ENCODE measurements at places on chromosomes 1 and 21.

- no peak for DNase-seq
Measured at GRCh38 chr21:41643246-41643966, 123.4 kb downstream of the RIPK4 start.

DNA sequence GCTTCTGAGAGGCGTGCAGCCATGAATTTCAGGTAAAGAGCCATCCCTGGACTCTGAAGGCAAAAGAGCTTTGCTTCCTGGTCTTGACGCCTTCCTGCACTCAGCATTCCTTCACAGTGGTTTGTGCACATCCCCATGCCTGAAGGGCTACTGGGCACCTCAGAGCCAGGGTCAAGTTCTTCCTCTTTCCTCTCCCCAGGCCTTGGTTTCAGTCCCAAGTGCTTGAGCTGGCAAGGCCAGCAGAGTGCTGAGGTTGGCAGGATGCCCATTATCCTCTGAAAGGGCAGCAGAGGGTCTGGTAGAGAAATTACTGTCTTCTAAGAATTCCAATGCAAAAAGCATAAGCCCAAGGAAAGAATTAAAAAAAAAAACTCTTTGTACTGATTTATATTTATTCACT is 1064.9 kb downstream of the TTLL7 start:
- no peak for DNase-seq

DNA sequence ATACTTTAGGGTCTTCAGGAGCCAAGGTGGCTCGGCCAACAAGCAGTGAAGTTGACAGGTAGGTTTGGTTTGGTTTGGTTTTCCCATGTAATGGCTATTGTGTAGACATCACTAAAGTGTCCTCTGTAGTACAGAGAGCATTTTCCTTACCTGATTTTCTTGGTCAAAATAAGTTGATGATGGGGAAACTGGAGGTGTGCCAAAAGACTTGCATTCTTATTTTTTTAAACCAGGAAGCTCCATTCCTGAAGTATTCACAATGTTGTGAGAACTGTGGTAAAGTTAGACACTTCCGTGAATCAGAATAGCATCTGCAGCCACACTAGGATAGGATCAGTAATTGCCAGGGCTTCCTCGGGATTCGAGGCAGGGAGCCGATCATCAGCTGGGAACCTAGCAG is 2.9 kb downstream of the ZBTB37 start:
- no peak for DNase-seq

GRCh38 chr21:29550205-29550604 is 251.5 kb downstream of the BACH1 start:
- DNase-seq = no peak

- no peak for DNase-seq
Measured at GRCh38 chr1:221916176-221916575, 174.3 kb upstream of the DUSP10 start.

DNA sequence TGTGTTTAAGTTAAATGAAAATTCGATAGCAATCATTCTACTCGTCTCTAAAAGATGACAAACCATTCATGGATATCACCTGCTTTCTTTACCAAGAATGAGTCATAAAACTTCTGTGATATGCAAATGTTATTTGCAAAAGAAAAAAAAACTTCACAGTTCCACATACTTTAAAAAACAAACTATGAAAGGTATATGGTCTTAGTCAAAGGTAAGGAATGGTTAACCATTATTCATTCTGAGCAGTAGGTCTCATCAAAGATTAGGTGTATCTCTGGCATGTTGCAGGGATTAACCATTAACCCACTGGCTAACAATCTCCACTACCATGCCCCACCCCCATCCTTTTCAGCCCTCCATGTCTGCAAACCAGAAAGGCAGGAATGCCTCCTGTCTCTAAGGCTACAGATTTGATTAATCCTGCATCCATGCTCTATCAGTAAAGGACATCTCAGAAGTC is 44.4 kb downstream of the PTPN14 start:
- no peak for DNase-seq

GRCh38 chr1:39076799-39077148 is 50.6 kb downstream of the NDUFS5 start:
- DNase-seq = no peak

DNA sequence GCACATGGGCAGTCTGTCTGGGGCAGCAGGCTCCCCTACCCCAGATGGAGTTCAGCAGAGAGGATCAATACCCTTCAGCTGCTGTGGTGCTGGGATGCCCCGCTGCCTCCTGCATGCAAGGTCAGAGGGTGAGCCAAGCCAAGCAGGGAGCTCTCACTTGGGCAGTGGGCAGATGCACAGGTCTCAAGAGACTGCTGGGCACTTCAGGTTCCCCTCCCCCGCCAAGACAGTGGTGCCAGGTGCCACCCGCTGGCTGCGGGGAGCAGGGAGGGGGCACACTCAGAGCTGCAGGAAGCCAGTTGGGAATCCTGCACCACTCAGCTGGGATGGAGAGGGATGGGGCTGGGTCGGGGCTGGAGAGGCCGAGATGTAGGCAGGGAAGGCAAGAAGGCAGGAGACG is 15.8 kb upstream of the EVA1B start:
- DNase-seq = no peak

DNA sequence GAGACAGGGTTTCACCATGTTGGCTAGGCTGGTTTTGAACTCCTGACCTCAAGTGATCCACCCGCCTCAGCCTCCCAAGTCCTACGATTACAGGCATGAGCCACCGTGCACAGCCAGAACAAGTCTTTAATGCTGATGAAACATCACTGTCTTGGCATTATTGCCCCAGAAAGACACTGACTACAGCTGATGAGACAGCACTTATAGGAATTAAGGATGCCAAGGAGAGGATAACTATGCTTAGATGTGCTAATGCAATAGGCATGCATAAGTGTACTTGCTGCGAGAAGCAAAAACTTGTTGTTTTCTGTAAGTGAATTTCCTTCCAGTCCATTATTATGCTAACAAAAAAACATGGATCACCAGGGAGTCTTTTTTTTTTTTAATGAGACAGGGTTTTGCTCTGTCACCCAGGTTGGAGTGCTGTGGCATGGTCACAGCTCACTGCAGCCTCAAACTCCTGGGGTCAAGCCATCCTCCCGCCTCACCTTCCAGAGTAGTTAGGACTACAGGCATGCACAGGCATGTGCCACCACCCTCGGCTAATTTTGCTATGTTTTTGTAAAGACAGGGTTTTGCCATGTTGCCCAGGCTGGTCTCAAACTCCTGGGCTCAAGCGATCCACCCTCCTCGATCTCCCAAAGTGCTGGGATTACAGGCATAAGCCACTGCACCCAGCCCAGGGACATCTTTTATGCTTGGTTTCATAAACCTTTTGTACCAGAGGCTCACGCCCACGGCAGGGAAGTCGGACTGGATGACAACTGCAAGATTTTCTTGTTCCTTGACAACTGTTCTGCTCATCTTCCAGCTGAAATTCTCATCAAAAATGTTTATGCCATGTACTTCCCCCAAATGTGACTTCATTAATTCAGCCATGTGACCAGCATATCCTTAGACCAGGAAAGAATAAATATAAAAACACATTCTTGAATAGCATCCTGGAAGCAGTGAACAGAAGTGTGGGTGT is 23.1 kb downstream of the RHEX start:
- DNase-seq = no peak

DNA sequence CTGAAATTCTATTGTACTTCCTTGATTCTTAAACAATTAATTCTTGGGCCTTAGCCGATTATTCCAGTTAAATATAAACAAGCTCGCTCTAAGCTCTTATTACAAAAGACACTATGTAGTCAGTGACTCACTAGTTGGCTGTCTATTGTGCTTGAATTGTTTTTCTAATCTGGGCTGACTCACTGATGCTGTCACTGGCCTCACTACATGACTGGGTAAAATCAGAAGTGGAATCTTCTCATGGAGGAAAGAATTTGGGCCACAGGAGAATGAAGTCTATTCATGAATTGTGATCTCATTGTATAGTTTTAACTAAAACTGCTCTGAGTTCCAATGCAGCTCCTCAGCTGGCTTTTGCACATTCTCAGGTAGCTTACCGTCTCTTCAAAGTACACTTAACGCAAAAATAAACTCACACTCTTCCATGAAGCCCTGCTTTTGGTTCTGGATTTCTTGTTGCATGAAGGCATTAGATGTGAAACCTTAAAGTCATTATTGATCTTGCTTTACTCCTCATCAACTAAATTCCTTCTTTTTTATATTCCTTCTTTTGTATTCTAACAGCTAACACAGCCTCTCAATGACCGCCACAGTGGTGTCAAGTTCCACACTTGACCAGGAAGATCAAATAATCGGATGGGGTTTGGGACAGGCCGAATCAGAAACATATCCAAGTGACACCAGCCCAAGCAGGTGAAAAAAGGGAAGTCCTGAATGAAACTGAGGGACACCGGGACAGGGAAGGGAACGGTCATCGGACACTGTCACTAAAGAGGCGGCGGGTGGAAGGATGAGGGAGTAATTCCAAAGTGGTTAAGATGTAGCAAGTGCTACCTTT is 80.9 kb upstream of the LBR start:
- DNase-seq = no peak

DNA sequence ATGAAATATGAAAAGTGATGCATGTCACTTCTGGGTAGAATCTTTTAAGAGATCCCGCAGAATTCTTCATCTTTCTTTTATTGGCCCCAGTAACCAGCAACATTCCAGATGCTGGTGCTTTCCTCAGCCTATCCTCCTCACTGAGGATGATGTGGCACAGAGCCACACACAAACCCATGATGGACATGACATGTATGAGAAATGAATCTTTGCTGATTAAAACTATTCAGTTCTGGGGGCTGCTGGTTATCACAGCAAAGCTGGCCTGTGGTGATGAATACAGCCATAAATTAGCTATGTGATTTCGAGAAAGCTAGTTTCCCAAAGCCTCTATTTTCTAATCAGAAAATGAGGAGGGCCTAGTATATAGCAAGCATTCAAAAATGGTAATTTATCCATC is 8.3 kb upstream of the ERICH3 start:
- no peak for DNase-seq

DNA sequence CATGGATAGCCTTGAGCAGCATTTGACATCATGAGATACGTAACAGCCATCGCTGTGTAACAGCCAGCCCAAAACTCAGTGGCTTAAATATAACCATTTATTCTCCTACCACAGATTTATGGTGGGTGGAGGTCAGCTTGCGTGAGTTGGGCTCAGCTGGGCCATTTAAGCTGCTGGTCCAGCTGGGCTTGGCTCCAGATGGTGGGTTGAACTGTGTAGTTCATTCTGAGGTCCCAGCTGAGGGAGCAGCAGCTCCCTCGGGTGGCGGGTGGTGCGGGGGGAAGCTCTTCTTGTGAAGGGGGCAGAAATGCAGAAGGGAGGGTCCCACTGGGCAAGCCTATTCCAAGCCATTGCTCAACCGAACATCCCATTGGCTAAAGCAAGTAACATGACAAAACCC is 75.9 kb downstream of the IGSF21 start:
- no peak for DNase-seq

DNA sequence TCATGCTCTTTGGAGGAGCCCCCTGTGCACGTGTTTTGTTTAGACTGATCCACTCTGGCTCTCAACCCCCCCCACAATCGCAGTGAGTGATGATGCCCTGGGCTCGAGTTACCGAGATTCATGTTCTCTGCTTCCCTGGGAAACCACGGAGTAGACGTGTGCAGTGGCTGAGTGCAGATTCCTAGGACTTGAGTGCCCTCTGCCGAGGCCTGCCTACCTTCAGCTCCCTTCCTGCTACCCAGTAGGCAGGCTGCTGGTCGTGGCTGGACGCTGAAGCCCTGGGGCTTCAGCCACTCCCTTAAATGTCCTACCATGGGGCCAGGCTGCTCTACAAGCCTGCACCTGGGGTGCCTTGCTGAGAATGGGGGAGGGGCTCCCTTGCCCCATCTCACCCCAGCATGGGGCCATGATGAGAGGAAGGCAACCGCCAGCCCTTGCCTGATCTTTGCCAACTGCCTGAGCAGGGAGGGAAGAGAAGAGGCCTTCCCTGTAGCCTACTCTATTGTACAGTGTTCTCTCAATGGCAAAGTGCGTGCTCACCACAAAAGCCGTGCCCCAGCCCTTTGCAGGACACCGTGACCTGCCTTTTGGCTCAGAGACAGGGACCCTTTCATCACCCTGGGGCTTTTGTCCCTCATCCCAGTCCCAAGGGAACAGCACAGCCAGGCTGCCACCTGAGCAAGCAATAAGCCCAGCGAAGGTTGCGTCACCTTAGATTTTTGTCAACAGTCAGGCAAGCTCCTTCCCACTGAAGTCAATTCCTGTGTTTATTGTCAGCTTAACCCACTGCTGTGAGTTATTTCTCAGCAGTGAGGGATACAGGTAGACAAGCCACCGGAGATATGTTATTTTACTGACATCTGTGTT is 4.1 kb upstream of the GRIK3 start:
- DNase-seq = no peak

DNA sequence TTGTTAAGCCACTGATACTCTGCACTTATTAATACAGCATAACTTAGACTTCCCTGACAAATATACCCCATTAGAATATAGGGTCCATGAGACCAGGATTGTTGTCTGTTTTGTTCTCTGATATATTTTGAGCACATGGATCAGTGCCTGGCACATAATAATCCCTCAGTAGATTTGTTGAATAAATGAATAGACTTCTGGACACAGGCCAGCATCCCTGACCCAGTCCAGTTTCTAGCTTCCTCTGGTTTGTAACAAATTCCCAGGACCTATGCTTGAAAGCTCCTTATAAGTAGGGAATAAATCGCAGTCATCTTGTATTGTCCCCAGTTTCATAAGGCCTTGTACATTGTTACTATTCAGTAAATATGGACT is 58.2 kb upstream of the GADD45A start:
- DNase-seq = no peak

Data from naive thymus-derived CD8-positive, alpha-beta T cell (primary cell).